ENCODE measurements at places on chromosomes 3 and 15. TPM values are rescaled to one million over a fixed set of nuclear protein-coding genes. Genes with fewer than 3 reads are reported as not detected.
A peak's percentile ranks its signal among the peaks of the same experiment; 100 is the strongest.

IQCF5 gene
- polyA plus RNA-seq, result not detected

CSTA gene
- polyA plus RNA-seq, result 1.1 TPM

ITIH4 gene
- 10.2 TPM for polyA plus RNA-seq

CACNA1D gene
- polyA plus RNA-seq, result 18.2 TPM

NAALADL2 gene
- 17.5 TPM for polyA plus RNA-seq

CGNL1 gene
- polyA plus RNA-seq, result 65.3 TPM

KBTBD13 gene
- polyA plus RNA-seq, result 0.05 TPM

THAP10 gene
- 7.9 TPM for polyA plus RNA-seq

ANKUB1 gene
- polyA plus RNA-seq, result 0.46 TPM

- peak; percentile 12 for DNase-seq
These were observed 542.6 kb downstream of the ZBBX start for GRCh38 chr3:166837535-166837934.

GRCh38 chr3:9183811-9184460, 65.5 kb downstream of the SRGAP3 start:
- DNase-seq, result peak; percentile 61

- no peak for DNase-seq
These were observed 6.4 kb downstream of the CPLX3 start for GRCh38 chr15:74832826-74833225.

- DNase-seq, result no peak
These were observed 223.3 kb downstream of the FAM43A start for GRCh38 chr3:194908972-194909371.

DNA sequence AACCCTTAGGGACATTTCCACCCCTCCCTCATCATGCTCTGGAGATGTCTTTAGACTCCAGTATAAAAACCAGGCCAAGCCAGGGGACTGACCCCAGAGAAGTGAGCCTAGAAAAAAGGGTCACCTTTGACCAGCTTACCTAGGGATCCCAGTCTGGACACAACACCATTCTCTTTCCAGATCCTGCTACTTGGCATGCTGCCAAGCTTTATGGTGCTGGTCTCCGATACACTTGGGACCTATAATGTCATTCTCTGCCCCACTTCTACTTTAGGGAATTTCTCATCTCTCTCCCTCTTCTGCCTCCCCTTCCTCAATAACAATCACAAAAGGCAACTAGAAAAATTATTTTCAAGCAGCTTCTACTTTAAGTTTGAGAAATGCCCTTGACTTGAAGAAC, 124.4 kb downstream of the LRRN1 start:
- DNase-seq, result no peak

DNA sequence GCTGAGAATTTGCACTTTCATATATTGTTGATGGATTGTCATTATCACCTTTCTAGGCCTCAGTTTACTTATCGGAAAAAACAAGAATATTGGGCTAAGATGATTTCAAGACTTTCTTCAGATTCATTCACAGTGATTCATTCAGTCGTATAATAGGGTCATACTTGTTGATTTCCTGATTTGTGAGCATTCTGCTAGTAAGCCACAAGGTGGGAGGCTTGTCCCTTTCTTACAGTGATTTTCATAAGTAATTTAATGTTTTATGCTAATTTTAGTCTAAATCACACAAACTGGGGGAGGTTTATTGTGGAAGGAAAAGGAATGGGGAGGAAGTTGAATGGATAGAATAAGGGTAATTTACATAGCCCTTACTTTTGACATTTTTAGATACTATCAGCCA, 126.8 kb upstream of the GOLGA6L4 start:
- DNase-seq, result no peak

DNA sequence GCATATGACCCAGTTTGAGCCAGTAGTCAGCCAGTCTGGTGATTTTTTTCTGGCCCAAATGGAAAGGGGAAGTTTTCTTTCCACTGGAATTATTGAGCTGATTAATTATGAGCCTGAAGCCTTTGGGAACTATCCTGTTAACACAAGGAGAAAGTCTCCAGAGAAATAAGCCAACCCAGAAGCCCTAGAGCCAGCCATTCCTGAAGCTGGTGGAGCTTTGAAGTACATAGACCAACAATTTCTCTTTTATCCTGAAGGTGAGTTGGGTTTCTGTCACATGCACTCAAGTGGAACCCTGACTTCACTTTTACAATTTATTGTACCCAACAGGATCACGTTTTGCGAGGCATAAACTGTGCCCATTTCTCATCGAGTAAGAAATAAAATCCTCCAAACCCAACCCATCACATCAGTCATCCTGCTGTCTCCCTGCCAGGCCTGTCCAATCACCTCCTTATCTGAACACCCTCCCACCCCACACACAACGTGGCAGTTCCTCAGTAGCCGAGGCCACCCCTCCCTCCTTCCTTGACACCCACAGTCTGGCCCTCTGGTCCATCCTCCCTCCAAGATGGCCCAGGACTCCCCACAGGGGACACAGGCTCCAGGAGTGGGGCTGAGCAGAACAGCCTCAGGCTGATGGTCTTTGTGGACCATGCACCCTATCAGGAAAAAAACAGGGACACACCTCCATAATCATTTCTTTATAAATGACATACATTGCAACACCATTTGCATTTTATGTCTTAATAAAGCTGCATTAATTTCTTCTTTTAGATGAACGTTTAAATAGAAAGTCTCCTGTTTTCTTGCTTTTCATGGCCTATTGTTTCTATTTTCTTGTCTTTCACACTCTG, 55.7 kb upstream of the GATA2 start:
- DNase-seq, result no peak

DNA sequence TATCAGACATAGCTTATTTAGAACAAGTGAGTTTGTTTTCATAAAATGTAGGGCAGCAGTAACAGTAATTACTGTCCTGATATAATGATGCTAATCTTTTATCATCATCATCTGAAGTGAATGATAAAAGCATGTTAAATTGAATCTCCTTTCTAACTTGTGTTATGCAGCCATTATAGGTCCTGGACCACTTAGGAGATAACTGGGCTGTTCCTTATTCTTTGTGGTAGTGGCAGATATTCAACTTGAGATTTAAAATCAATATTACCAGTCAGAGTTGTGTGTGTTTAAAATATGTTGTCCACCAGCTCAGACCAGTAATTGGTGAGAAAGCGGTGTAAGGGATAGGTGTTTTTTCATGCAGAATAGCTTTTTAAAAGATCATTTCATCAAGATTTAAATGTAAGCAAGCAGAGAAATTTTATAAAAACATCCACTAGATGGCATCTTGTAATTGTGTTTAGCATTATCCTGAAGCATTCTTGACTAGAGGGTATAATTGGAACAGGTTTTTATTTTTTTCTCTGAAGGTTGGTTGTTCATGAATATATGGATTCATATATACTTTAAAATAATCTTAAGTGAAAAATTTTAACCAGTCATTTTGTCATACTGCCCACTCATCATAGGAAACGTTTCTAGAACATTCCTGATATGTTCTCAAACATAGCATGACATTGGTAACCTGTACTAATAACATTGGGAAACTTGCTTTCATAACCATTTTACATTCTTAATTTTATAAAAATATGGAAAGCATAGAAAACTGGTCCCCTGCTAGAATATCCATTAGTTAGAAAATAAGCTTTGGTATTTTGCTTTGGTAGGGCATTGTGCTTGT, 153.9 kb downstream of the BBX start:
- no peak for DNase-seq

GRCh38 chr15:91925794-91926193, 72.3 kb downstream of the SLCO3A1 start:
- DNase-seq, result no peak

DNA sequence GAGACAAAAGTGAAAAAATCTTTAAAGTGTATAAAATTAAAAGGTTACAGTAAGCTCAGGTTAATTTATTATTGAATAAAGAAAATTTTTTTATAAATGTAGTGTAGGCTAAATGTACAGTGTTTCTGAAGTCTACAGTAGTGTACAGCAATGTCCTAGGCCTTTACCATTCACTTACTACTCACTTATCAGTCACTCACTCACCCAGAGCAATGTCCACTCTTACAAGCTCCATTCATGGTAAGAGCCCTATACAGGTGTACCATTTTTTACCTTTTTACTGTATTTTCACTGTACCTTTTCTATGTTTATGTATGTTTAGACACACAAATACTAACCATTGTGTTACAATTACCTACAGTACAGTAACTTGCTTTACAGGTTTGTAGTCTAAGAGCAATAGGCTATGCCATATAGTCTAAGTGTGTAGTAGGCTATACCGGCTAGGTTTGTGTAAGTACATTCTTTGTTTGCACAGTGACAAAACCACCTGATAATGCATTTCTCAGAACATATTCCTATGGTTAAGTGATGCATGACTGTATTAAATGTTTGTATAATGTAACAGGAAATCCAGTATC, 38.1 kb upstream of the NECTIN3 start:
- DNase-seq, result no peak

GRCh38 chr3:165883863-165884478, 46.7 kb upstream of the BCHE start:
- no peak for DNase-seq

- DNase-seq, result no peak
These were observed 15.7 kb upstream of the RTP1 start for GRCh38 chr3:187181454-187182170.

DNA sequence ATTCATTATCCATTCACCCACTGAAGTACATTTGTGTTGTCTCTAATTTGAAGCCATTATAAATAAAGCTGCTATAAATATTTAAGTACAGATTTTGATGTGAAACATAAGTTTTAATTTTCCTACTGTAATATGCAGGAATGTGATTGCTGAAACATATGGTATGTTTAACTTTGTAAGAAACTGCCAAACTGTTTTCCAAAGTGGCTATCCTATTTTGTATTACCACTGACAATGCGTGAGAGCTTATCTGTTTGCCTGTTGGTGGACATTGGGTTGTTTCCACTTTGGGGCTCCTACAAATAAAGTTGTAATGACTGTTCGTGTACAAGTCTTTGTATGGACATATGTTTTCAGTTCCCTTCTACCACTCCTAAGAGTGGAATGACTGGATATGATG, 2.5 kb downstream of the WDR93 start:
- no peak for DNase-seq

- no peak for DNase-seq
These were observed 13.8 kb downstream of the IL17RB start for GRCh38 chr3:53860196-53860595.

- DNase-seq, result no peak
These were observed 116.7 kb upstream of the NEO1 start for GRCh38 chr15:72935521-72935920.

DNA sequence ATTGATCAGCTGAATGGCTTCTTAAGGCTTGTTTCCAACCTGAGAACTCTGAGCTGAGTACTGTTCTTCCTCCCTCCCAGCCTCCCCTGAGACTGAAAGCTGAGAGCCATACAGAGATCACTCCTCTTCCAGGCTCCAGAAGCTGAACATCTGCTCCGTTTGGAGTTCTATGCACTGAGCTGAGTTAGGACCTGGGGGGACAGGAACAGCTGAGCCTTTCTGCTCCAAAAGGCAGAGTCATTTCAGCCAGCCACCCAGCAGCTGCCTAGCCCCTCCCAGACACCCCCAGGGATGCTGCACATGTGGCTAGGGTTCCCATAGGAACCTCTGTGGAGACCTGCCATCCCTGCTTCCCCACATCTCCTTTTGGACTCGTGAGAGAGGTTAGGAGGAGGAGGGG, 64.2 kb upstream of the GLCE start:
- no peak for DNase-seq

- no peak for DNase-seq
These were observed 129.9 kb downstream of the RORA start for GRCh38 chr15:61099020-61099810.

GRCh38 chr15:78739996-78740903, 71.0 kb downstream of the ADAMTS7 start:
- DNase-seq, result no peak

DNA sequence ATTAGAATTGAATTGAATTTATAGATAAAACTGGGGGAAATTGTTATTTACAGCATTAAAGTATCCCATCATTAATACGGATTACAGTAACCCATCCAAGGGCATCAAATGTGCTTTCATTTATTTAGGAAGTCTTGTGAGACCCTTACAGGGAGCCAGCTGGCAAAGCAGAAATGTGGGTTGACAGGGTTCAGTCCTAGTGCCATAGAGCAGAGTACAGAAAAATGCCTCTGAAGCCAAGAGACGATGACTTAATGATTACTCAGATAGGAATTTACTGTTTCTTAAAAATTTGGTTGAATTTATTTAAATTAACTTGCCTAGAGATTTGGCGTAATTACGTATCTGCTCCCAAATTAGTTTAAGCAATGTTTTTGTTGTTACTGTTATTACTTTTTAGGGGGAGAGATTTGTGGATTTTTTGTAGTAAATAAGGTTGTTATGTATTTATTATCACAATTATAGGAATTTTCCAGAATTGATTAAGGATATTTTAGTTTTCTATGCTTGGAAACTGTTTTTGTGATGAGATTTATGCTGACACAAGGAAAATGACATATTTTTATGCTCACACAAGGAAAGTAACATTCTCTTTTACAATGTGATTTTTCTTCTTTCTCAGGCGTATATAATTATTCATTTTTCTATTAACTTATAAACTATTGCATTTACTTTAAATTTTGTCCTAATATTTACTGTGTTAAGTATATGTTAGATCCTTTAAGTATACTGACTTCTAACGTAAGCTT, 152.0 kb downstream of the EPHA6 start:
- DNase-seq, result no peak

DNA sequence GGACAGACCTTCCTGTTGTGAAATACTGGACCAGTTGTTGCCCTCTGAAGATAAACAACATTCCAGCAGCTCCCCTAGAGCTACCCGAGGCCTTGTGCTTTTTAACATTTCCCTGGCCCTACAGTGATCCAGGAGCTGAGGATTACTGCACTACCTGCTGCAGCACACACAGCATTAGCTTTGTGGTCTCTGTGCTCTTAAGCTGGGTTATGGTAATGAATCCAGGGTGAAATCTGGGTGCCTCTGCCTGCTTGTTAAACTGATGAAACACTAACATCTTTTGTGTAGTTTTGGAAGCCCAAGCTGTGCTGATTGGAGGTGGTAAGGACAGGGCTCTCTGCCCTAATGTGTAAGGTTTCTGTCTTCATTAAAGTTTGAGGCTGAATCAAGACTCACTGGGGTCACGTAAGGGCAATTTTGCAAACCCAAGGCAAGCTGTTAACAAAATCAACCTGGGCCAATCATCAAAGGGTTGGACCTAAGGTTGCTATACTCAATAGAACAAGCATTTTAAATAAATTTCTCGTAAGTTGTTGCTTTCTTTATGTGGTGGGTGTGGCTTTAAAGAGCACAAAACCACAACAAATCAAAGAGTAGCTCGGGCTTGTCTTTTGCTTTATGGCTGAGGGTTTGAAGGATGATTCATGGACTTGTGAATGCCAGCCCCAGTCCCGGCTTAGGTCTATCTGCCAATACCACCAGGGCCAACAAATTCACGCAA, 183.9 kb downstream of the TPRG1 start:
- DNase-seq, result no peak

Measured in renal cortex interstitium (tissue), 15 donors.